ENCODE measurements at places on chromosomes 4 and X. TPM values are rescaled to one million over a fixed set of nuclear protein-coding genes. Genes with fewer than 3 reads are reported as not detected.
A peak's percentile ranks its signal among the peaks of the same experiment; 100 is the strongest.

PROM1 gene
- 33.8 TPM for total RNA-seq

DNA sequence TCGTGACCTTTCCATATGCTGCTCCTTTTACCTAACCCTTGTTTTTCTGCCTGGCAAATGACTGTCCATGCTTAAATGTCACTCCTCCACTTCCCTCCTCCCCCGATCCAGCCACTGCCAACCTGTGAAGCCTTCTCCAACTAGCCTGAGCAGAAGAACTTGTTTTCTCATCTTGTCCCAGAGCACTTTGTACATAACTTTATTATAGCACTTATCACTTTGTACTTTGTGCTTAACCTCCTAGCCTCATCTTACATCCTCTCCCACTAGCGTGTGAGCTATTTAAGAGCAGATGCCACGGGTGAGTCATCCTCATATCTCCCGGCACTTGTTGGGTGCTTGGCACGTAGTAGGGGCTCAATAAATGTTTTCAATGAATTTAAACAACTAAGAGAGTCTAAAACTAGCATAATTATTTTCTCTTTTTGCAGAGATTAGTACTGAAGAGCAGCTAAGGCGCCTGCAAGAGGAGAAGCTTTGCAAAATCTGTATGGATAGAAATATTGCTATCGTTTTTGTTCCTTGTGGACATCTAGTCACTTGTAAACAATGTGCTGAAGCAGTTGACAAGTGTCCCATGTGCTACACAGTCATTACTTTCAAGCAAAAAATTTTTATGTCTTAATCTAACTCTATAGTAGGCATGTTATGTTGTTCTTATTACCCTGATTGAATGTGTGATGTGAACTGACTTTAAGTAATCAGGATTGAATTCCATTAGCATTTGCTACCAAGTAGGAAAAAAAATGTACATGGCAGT is 46.9 kb downstream of the XIAP start:
- no peak overlapping the region for H3K4me3 ChIP-seq
- DNase-seq: peak; percentile 50
- H3K36me3 ChIP-seq: no peaks in the 10 kb centered on the region
- H3K4me1 ChIP-seq: peaks cover 23% of the 10 kb centered on the region
- H3K27ac ChIP-seq: no peak overlapping the region

DNA sequence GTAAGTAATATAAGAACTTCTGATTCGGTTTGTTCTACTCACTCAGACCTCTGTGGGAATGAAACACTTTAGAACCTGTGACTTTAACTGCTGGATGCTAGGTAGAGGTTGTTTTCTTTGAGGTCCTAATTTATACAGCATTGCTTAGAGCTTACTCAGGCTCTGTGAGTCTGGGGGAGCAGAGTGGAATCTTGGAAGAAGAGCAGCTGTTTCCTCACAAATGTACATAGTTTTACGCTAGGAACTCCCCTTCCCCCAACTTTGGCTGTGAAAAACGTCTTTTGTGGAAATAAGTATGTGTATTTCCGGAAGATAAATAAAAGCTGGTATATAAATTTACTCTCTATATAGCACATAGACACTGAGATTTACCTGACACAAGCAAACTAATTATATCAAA is 141.4 kb downstream of the NAA11 start:
- no peak overlapping the region for H3K4me3 ChIP-seq
- DNase-seq: no peak
- no peaks in the 10 kb centered on the region for H3K36me3 ChIP-seq
- H3K27me3 ChIP-seq: no peaks in the 10 kb centered on the region
- H3K4me1 ChIP-seq: no peaks in the 10 kb centered on the region
- H3K27ac ChIP-seq: no peak overlapping the region

DNA sequence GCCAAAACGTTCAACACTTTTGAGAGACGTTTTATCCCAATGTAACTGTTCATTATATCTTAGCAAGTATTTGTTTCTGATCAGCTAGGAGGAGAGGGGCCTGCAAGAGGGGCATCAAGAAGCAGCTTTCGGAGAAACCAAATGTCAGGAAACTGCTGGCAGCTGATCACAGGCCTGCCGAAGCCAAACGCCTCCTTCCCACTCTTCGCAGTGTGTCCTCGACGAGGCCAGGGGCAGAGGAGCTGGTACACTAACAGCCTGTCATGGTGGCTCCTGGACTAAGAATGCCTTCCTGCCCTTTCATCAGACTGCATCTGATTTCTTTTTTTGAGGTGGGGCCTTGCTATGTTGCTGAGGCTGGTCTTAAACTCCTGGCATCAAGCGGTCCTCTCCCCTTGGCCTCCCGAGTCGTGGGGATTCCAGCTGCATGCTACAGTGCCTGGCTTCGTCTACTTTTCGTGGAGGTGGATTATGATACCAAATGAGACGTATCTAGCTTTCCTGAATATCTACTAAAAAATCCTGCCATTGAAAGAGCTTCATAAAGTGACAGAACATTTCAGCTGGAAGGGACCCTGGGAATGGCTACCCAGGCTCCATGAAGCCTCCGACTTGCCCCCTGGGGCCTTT is 134.8 kb downstream of the AFAP1 start:
- H3K4me1 ChIP-seq: no peaks in the 10 kb centered on the region
- no peak overlapping the region for H3K4me3 ChIP-seq
- H3K27ac ChIP-seq: no peak overlapping the region
- H3K27me3 ChIP-seq: no peaks in the 10 kb centered on the region
- DNase-seq: no peak
- no peaks in the 10 kb centered on the region for H3K36me3 ChIP-seq

DNA sequence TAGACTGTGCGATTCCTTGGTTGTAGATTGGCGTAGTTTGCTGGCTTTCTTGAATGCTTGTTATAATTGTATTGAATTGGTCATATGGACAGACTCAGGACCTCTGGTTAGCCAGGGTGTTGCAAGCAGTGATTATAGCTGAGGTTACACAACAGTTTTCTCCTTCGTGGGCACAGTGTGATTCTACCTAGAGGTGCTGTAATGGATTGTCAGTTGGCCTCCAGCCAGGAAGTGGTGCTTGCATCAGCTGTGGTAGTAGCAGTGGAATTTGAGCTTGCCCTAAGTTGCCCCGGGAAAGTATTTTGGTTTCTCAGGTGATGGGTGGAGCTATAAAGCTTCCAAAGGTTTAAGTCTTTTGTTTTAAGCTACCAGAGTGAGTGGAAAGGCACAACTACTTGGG is 23.1 kb upstream of the GABRG1 start:
- DNase-seq: no peak
- no peaks in the 10 kb centered on the region for H3K27me3 ChIP-seq
- no peak overlapping the region for H3K4me3 ChIP-seq
- no peak overlapping the region for H3K27ac ChIP-seq
- no peaks in the 10 kb centered on the region for H3K36me3 ChIP-seq
- H3K4me1 ChIP-seq: no peaks in the 10 kb centered on the region

- H3K27me3 ChIP-seq: no peaks in the 10 kb centered on the region
- H3K27ac ChIP-seq: no peak overlapping the region
- H3K36me3 ChIP-seq: no peaks in the 10 kb centered on the region
Measured at GRCh38 chr4:119623025-119623424, 5.6 kb downstream of the PDE5A start.

RWDD4 gene
- 33.8 TPM for total RNA-seq

ASMT gene
- not detected for total RNA-seq

SNCA gene
- total RNA-seq: 1.2 TPM

DNA sequence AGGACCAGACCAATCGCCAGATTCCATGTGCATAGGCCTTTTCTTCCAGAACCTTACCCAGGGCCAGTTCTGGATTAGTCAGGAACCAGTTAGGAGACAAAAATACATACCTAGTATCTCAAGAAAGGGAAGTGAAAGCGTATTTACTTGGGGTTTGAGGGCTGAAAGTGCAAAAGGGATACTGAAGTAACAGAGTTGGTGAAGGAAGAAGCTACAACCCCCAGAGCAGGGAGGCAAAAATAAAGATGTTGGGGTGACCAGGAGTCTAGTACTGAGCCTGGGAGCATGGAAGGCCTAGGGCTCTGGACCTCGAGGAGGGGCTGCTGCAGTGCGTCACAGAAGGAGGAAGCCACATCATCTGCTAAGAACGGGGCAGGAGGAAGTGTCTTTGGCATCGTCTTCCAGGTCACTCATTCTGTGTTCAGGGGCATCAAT is 38.3 kb downstream of the TKTL1 start:
- H3K4me1 ChIP-seq: no peaks in the 10 kb centered on the region
- H3K4me3 ChIP-seq: no peak overlapping the region
- no peak overlapping the region for H3K27ac ChIP-seq
- H3K36me3 ChIP-seq: no peaks in the 10 kb centered on the region

ADAM29 gene
- total RNA-seq: not detected

AADAT gene
- 5.6 TPM for total RNA-seq

Data from Peyer's patch (tissue), 4 donors.